ENCODE measurements at places on chromosomes 3 and 15. TPM values are rescaled to one million over a fixed set of nuclear protein-coding genes. Genes with fewer than 3 reads are reported as not detected.
A peak's percentile ranks its signal among the peaks of the same experiment; 100 is the strongest.

- no peaks in the 10 kb centered on the region for H3K36me3 ChIP-seq
- H3K27ac ChIP-seq: no peak overlapping the region
- no peaks in the 10 kb centered on the region for H3K27me3 ChIP-seq
- no peak for DNase-seq
- H3K4me3 ChIP-seq: no peak overlapping the region
Observed at GRCh38 chr3:55006244-55006676, 78.4 kb upstream of the LRTM1 start.

- no peaks in the 10 kb centered on the region for H3K27me3 ChIP-seq
- H3K4me1 ChIP-seq: peaks cover 26% of the 10 kb centered on the region
- H3K27ac ChIP-seq: peak overlapping the region; percentile 47
- no peaks in the 10 kb centered on the region for H3K36me3 ChIP-seq
Observed at GRCh38 chr3:29064085-29064484, 216.8 kb upstream of the RBMS3 start.

DNA sequence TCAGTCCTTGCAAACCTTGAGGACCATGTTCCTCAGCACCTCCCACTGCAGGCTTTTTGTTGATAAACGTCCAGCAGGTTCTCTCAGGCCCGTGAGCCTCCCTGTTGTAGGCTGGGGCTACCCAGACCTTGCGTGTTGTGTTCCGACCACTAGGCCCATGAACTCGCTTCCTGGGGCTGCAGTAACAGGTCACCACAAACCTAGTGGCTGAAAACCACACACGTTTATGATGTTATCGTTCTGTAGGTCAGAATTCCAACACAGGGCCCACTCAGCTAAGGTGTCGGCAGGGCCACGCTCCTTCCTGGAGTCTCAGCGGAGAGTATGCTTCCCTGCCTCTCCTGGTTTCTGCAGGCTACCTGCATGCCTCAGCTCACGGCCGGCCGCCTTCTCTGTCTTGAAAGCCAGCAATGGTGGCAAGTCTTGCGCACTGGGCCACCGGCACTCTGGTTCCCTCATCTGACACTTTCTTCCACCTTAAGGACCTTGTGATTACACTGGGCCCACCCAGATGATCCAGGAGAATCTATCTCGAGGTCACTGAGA lies 60.8 kb downstream of the ATP10A start:
- H3K27me3 ChIP-seq: no peaks in the 10 kb centered on the region
- peaks cover 58% of the 10 kb centered on the region for H3K4me1 ChIP-seq
- peak overlapping the region; percentile 72 for H3K27ac ChIP-seq

GXYLT2 gene
- 35.1 TPM for total RNA-seq

DNA sequence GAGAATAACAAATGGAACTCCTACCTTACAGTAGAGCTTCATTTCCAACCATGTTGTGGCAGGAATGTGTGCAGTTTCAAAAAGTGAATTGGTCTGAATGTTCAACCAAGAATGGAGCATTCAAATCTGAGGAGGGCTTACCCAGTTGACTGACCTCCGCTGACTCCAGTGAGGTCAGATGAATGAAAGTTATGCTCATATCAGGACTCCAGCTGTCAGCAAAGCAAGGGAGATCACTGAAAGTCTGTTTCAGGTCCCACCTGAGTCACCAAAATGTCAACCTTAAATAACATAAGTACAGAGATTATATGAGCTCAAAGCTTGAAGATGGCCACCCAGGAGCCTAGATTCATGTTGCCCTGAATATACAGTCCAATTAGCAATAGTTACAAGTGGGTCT lies 473.5 kb downstream of the RBMS3 start:
- H3K4me3 ChIP-seq: no peak overlapping the region
- H3K27me3 ChIP-seq: no peaks in the 10 kb centered on the region
- H3K36me3 ChIP-seq: no peaks in the 10 kb centered on the region
- peaks cover 60% of the 10 kb centered on the region for H3K4me1 ChIP-seq

ISLR gene
- total RNA-seq: 323 TPM

RETNLB gene
- not detected for total RNA-seq

DNA sequence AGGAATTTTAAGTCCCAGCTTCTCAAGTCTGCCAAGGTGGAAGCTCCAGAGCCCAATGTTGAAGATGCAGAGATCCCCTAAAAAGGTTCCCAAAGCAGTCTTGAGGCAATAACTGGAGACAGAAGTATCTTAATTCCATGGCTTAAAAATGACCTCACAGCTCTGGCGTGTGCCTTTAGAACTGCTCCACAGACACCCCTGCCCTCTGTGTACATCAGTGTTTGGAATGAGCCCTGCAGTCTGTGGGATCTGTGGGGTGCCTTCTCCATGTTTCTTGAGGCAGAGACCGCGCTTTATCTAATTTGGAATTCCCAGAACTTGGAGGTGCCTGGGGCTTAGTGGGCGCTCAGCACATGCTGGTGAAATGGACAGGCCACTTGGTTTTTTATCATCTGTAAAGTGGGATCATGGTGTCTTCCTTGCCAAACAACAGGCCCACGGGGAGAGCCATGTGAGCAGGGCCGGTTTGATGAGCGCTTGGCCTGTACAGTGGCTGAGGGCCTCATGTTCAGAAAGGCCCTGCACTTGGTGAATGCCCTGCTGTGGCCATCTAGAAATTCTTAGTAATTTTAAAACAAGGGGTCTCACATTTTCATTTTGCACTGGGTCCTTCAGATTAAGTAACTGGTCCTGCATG lies 7.1 kb downstream of the ITGA11 start:
- H3K36me3 ChIP-seq: no peaks in the 10 kb centered on the region
- H3K4me1 ChIP-seq: peaks cover 16% of the 10 kb centered on the region
- H3K4me3 ChIP-seq: no peak overlapping the region
- no peak for DNase-seq
- peak overlapping the region; percentile 84 for H3K27ac ChIP-seq

CLDN1 gene
- 0.21 TPM for total RNA-seq
